ENCODE measurements at places on chromosomes 2 and 18.

DNA sequence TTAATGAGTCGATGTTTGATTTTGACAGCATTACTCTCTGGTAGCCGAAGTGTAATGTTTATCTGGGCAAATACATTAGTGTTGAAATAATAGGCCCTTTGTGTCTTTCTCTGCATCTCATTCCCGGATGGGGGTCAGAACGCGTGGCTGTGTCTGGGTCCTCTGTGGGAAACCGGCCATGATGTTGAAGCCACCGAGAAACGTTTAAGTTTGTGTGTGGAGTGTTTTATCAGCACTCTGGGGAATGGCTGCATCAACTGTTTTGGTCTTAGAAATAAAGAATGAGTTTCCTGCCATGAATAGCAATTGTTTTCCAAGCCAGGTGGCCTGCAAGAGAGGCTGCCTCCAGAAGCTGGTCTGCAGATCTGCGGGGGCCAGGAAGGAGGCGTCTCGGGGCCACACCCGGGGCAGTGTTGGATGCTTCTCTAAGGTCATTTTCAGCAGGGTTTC, 69.7 kb downstream of the RNF144A start:
- DNase-seq, result no peak

DNA sequence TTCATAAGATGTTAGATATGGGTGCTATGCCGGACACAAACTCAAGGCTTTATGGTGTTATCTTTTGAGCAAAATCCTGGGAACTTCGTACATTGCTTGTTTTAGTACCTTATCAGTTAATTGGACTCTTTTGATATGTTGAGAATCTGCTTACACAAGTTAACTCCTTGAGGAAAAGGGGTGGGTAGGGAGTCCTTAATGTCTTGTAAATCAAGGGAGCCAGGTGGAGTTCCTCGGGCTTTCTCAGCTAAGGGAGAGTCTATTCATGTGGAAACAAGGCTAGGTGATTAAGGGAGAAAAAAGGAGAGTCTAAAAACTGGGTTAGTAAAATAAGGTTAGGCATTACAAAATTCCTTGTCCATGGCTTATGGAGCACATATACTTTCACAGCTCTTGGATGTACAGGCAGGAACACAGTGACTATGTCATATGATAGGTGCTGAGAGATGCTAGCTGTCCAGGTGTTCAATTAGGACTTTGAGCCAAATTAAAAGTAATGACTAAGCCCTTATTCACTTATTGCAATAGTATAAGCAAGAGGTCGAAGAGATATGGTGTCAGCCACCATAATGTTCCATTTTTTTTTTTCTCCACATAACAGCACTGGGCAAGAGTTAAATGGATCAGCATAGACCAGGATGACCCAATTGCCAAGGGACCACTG, 59.5 kb upstream of the DYNAP start:
- DNase-seq, result no peak

GRCh38 chr2:190996338-190996946, 17.5 kb downstream of the STAT1 start:
- no peak for DNase-seq

- DNase-seq, result no peak
Observed at GRCh38 chr2:16060936-16061338, 120.6 kb downstream of the MYCN start.

GRCh38 chr2:27262379-27263286, at the start of gene SLC30A3:
TSS of gene SLC30A3 (minus strand) at chr2:27263047. CDS start at chr2:27262906, 141 bp downstream.
- peak; percentile 64 for DNase-seq

DNA sequence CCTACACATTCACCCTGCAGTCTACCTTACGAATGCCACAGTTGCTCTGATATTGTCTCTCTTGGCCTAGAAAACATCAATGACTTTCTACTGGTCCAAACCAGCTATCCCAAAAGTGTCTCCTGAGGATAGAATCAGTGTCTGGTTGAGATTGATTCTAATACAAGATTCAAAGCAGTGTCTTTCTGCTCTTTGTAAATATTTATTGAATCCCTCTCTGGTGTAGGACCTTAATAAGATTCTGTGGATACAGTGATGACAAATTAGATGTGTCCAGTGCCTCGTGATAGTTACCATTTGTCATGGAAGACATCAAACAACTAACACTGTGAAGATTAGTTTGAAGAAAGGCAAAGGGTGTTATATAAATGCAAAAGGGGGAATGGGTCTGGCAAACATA, 380.7 kb upstream of the TRIB2 start:
- DNase-seq, result no peak

All from right forelimb (tissue), 1 donor.